ENCODE measurements at places on chromosomes 5 and 9.

GRCh38 chr9:36078051-36078450, 41.3 kb downstream of the RECK start:
- DNase-seq: no peak

DNA sequence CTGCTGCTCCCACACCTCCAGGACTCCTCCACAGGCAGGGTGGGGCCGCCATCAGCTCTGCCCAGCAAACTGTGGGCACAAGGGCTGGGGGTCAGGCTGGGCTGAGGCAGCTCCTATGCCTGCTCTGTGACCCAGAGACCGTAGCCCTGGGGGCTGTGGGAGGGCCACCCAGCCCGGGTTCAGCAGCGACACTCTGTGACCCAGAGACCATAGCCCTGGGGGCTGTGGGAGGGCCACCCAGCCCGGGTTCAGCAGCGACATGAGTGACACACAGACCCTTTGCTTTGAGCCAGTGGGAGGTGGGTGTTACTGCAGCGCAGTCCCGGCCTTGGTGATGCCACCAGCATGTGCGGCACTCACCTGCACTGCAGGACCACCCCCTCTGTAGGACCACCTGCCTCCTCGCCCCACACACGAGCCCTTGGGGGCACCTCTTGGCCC, 118.9 kb upstream of the LPCAT1 start:
- DNase-seq: no peak

GRCh38 chr5:66829358-66829674, 233.1 kb downstream of the MAST4 start:
- no peak for DNase-seq

DNA sequence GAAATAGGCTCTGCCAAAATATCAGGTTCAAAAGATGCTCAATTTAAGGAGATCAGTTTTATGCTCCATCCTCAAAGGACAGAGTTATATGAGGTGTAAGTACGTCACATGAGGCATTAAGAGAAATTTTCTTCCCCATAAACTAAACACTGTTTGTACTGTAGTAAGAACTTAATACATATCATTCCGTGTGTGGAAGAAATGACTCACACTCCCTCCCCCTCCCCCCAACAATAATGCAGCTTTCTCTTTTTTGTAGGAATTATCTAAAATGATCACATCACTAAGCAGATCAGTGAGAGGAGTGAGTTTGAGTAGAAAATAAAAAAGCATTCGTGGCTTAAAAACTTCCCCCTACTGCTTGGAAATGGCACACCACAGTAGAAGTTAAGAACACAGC, 2.2 kb downstream of the CDH12 start:
- no peak for DNase-seq

DNA sequence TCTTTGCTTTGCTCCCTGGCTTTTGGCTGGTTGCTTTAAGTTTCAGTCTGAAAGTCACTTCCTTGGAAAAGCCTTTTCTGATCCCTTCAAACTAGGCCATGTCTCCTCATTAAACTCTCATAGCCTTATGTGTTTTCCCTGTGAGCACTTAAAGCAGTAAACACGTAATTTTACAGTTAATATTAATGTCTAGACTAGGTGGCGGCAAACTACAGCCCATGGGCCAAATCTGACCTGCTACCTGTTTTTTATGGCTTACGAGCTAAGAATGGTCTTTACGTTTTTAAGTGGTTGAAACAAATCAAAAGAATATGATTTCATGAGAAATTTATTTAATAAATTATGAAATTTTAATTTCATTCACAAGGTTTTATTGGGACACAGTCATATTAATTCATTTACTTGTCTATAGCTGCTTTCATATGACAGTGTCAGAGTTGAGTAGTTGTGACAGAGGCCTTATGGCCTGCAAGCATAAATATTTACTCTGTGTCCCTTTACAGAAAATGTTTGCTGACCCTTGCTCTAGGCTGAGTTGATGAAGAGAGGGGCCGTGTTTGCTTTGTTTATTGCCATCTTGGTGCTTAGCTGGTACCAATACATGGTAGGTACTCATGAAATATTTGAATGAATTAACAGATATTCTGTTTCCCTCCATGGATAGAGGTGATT, 7.4 kb downstream of the SLC44A1 start:
- DNase-seq: no peak

DNA sequence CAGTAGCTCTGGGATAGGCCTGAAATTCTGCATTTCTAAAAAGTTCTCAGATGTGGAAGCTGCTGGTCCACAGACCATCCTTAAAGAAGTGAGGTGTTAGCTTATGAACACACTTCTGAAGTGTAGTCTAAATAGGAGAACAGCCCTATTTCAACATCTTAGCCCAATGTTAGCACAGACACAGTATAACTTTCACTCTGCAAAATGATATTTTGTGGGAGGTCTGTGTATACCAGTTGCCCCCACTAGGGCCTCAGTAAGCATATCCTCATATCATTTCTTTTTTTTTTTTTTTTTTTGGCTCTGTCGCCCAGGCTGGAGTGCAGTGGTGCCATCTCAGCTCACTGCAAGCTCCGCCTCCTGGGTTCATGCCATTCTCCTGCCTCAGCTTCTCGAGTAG, 7.5 kb upstream of the HABP4 start:
- DNase-seq: no peak
